T follicular helper cell (primary cell): ENCODE measurements at places on chromosomes 3 and 15.

- no peak for DNase-seq
Observed at GRCh38 chr3:13728487-13728886, 151.4 kb downstream of the WNT7A start.

DNA sequence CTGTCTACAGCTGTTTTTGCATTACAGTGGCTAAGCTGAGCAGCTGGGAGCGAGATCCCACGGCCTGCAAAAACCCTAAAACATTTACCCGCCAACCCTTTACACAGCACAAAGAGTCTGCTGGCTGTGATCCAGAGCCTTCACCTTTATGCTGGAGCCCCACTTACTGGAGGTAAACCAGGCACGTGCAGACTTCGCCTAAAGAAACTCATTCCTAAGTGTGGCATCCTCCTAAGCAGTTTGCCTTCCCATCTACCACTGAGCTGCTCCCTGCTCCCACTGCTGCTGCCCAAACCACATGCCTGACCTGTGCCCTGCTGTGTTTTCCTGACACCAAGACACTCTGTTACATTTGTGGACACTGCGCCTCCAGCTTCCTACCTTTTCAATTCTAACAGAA lies 53.0 kb downstream of the CHSY1 start:
- DNase-seq: no peak

GRCh38 chr3:111936967-111937366 lies 41.9 kb upstream of the ABHD10 start:
- no peak for DNase-seq

GRCh38 chr3:160129459-160130061 lies 95.7 kb upstream of the C3orf80 start:
- no peak for DNase-seq

DNA sequence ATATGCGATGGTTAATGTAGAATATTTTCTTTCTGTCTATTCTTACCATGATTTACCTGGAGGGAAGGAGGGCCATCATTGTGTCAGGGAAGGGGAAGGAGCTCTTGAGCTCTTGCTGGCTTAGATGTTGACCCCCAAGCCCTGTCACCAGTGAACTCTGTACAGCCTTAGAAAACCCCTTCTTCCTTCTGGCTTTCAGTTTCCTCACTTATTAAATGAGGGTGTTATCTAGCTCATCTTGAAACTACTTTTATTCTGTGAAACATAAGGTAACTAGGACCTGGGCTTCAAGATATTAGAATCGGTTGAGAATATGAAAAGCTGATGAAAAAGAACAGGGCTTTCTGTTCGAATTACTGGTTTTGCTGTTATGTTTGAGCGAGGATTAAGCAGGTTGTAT lies 25.1 kb upstream of the UTS2B start:
- DNase-seq: no peak

GRCh38 chr3:139985576-139985975 lies 50.6 kb downstream of the CLSTN2 start:
- no peak for DNase-seq

- DNase-seq: no peak
Observed at GRCh38 chr3:34408088-34408487, 609.7 kb downstream of the PDCD6IP start.

- no peak for DNase-seq
Observed at GRCh38 chr3:154135511-154136173, 14.5 kb downstream of the ARHGEF26 start.

- no peak for DNase-seq
Observed at GRCh38 chr3:129463716-129464115, 23.7 kb downstream of the IFT122 start.

DNA sequence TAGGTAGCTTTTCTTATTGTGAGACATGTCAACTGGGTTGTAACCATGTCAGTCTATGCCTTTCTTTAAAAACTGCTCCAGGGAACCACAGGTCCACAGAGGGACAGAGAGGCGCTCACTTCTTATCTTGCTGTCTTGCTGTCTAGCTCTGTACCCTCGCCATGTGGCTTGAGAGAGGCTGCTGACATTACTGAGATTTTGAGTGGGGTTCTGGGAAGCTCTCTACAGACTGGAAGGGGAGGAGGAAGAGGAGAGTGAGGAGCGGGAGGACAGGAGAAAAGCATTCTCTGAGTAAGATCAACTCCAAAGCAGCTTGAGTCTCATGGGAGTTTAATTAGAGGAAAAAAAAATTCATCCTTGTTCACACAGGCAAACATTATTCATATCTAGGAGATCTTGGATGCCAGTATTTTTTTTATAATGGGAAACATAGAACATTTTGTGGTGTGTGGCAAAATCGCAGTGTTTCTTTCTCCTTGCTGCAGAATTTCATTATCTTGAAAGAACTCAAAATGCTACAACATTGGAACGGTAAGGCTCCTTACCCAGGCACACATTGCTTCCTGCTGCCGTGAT lies 1037.0 kb upstream of the NR2F2 start:
- DNase-seq: no peak

GRCh38 chr15:41567862-41568261 lies 8.8 kb downstream of the TYRO3 start:
- no peak for DNase-seq

GRCh38 chr3:117927825-117928224 lies 1106.8 kb downstream of the IGSF11 start:
- DNase-seq: no peak

DNA sequence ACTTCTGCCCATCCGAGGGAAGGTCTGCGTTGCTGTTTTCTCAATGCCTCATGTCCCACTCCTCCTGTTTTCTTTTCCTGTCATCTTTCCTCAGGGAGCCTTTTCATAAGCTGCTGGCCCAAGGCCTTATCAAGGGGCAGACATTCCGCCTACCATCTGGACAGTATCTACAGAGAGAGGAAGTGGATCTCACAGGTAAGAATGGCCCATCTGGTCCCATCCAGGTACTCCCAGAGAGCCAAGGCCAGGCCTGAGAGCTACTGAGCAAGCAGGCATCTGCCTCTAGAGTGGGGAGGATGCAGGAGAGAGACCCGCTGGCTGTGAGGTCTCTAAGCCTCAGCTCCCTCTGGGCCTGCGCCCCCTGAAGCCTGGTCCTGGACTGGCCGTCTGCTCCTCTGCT lies 81.5 kb upstream of the LIMD1 start:
- DNase-seq: no peak

- DNase-seq: no peak
Observed at GRCh38 chr15:71648095-71648494, 162.3 kb upstream of the NR2E3 start.

DNA sequence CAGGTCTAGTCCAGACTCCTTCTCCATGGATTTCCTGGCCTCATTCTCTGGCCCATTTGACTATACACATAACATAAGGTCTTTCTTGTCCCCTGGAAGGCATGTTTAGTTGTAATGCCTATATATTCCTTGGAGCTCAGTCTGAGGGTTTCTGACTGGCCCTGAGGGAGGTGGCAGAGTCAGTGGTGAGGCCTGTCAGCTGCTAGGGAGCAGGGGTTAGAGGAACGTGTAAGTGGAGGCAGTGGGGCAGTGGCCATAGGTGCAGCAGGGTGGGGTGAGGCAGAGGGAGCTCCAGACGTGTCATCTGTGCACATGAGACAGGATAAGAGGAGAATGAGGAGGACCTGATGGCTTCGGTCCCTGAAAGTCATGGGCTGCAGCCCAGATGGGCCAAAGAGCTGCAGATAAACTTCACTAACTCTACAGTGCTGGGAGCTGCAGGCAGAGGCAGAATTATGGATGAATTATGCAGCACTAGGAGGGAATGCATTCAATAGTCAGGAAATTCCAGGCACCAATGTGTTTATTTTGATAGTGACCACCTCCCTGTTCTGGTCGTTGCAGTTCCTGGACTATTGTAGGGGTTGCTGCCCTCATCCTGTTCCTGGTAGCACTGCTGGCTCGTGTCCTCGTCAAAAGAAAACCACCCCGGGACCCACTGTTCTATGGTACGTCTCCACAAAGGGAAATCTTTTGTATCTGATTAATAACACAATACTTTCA lies 4.9 kb downstream of the TM6SF1 start:
- no peak for DNase-seq

DNA sequence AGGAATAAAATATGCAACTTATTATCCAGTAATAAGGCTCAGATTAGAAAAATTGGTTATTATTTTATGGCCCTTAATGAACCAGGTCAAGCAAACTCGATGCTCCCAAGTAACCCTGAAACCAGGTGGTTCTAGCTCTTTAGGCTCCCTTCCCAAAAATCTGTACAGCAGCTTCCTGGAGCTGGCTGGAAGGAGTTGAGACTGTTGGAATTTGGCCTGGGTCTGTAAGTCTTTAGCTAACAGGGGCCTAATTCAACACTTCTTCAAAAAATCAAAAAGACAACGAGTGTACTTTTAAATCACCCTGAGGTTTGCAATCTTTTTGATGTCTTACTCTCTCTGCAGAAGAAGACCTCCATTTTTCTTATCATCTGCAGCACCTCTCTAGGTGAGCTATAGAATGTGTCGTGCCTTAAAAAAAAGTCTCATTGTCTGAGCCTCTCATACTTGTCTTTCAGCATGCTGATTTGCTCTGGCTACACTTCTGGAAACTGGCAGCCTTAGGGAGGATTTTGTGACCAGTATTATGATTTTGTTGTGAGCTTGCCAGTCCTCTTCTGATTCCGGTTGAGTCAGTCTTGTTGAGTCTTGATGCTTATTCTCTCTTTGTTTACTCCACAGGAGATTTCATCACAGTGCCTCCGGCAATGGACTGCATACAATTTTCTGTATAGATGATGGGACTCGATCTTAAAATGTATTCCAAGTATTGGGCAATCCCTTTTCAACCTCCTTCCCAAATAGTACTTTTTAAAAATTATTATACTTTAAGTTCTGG lies 235.0 kb upstream of the KBTBD8 start:
- no peak for DNase-seq

GRCh38 chr3:50737906-50738598 lies 63.3 kb downstream of the DOCK3 start:
- no peak for DNase-seq

DNA sequence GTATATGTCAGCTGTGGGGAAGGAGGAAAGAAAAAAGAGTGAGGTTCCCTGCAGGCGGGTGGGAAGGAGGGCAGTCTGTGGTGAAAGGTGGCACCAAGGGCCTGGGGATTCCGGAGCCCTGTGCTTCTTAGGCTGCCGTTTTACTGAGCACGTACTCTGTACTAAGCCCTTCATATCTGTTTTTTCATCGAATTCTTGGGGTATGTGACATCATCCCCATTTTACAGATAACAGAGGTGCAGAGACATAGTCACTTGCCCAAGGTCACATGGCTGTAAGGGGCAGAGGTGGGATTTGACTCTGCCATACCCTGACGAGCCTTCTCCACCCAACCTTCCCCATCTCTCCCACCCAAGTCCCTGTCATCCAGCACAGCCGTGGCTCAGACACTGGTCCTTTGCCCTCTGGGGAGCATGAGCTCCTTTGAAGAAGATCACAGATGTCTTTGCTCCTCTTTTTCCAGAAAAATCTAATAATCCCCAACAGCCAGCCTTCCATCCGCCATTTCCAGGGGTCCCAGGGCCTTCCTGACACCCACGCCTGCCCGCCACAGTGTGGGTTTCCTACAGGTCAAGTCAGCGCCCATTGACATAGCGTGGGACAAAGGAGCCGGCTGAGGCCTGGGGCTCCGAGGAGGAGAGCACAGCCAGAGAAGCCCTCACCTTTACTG lies 24.2 kb downstream of the CYP11A1 start:
- no peak for DNase-seq

DNA sequence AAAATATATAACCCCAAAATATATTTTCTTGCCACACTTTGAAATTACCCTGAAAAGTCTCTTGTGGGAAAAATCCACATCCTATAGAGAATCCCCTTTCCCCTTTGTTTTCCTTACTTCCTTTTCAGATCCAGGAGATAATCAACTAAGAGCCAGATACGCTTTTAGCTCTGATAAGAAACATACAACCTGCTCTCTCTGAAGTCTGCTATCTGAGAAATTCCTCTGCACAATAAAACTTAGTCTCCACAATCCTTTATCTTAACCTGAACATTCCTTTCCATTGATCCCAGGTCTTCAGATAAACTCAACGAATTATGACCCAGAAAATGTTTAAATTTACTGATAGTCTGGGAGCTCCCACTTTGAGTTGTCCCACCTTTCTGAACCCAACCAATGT lies 233.4 kb upstream of the SETMAR start:
- no peak for DNase-seq

DNA sequence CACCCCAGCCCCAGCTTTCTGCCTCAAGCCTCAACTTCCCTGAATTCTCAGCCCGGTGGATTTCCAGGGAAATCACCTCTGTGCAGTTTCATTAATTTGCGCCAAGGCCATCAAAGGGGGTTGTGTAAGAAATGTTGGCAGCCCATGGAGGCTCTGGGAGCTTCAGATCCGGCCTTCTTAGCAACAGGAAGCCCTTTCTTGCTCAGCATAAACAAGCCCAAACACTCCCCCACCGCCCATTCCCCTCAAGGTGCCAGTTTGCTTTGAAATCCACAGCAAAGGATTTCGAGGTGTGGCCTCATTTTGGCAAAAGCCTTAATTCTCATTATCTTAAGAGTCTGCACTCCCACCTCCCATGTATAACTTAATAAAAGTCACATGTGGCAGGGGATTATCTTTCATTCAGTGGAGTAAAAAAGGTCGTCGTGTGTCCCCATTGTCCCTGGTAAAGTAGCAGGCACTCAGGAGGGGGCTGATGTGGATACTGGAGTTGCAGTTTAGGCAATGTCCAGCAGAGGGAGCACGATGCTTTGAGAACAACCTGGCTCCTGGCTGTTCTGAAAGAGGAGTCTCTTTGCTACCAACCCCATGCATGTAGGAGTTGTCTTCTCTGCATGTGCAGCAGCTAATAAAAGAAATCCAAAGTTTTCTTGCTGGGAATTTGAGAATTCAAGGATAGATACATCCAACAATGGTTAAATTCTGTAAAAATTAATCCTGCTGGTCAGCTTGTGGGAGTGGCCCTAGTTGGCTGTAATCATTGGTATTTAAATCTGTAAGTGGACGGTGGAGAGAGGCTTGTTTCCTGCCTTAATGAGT lies 39.5 kb downstream of the EBLN2 start:
- peak; percentile 57 for DNase-seq
